ENCODE measurements at places on chromosomes 16 and 17.

GRCh38 chr17:8275421-8276290 lies 12.8 kb upstream of the RANGRF start:
- DNase-seq, result no peak

DNA sequence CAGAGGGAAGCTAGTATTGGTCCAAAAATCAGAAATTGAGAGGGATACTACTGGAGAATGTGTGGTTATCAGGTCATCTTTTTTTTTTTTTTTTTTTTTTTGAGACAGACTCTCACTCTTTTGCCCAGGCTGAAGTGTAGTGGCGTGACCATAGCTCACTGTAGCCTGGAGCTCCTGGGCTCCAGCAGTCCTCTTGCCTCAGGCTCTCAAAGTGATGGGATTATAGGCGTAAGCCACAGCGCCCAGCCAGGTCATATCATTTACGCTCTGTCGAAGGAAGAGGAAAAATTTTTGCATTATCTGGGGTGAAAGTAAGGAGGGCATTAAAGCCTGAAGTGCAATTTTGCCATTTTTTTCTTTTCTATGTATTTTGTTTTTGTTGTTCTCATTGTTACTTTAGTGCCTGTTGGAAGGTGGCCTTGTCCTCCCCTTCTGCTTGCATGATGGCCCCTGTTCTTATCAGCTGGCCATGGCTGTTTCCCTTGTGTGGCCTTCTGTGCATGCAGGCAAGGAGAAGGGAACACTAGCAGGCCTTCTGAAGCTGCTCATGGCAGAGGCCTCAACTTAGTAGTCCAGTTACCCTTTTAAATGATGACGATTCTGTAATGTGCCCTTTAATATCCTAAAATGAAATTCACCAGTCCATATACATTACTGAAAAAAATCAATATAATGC lies 118.3 kb downstream of the SPECC1 start:
- no peak for DNase-seq

DNA sequence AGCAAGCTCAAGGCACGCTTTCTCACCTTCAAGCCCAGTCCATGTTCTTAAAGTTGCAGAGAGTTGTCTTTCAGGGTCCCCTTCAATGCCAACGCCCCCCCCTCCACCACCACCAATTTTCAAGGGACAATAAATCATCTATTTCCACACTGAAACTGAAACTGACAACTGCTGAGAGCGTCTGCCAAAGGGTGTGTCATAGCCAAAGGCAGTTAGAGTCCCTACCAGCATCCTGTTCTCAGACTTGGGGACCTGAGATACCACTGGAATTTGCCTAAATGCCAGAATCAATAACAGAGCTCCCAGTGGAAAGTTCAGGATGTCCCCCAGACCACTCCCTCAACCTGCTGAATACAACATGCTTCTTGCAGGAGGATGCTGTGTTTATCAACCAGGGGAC lies 133.2 kb upstream of the SOX9 start:
- DNase-seq, result no peak

GRCh38 chr16:55012362-55012761 lies 81.7 kb downstream of the IRX5 start:
- DNase-seq, result no peak

- DNase-seq, result no peak
Measured at GRCh38 chr16:67271446-67271845, 7.9 kb upstream of the PLEKHG4 start.

- DNase-seq, result no peak
Measured at GRCh38 chr17:18167421-18167820, 16.2 kb upstream of the ALKBH5 start.

DNA sequence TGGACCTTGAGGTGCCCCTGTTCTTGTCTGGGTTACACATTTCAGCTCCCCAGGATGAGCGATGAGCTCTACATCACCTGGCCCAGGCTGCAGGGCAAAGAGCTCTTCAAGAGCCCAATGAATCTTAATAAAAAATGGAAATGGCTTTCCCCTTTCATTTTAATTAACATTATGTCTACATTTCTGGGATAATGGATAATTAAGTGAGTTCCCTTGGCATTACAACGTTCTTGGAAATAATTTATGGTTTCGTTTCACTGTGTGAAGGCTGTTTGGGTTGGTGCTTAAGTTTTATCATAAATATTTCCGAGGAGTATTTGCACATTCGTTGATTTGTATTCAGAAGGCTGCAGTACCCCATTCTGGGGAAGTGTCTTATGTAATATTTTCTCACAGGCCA lies 678.3 kb upstream of the EEF2KMT start:
- DNase-seq, result no peak

DNA sequence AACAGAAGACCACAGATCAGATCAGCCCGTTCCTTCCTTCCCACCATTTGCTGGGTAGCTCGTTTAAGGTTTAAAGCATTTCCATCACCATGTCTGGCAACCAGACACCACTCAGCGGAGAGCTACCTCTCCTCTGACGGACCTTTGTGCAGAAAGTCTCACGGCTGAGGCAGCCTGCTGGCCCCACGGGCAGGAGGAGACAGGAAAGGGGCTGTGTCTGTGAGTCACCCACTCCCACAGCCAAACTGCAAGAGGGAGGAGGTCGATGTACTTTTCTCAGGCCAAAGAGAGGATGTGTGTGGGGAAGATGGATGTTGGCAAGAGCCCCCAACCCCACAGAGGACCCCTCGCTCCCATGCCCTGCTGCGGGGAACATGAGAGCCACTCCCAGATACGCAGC lies 92.1 kb downstream of the ZNF423 start:
- no peak for DNase-seq

DNA sequence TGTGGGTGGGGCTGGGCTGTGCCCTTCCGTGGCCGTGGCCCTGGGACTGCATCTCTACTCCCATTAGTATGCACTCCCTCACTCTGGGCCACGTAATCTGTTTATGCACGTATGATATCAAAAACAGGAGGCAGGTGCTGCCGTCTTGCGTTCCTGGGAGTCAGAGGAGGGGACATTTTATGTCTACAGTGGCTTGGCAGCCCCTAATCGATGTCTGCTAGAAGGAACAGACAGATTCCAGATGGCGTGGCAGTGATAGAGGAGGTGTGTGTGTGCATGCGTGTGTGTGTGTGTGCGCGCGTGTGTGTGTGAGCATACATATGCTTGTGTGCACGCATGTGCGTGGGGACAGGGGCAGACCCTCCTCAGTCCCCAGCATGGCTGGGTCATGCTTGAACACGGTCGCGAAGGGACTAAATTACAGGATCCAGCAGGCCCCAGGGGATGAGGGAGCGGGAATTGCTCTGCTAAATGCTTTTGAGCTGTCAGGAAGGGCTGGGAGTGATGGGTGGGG lies 44.7 kb downstream of the SREBF1 start:
- DNase-seq, result no peak

All from AML-193 (cell line).